ENCODE measurements at places on chromosomes 7 and 10.

DNA sequence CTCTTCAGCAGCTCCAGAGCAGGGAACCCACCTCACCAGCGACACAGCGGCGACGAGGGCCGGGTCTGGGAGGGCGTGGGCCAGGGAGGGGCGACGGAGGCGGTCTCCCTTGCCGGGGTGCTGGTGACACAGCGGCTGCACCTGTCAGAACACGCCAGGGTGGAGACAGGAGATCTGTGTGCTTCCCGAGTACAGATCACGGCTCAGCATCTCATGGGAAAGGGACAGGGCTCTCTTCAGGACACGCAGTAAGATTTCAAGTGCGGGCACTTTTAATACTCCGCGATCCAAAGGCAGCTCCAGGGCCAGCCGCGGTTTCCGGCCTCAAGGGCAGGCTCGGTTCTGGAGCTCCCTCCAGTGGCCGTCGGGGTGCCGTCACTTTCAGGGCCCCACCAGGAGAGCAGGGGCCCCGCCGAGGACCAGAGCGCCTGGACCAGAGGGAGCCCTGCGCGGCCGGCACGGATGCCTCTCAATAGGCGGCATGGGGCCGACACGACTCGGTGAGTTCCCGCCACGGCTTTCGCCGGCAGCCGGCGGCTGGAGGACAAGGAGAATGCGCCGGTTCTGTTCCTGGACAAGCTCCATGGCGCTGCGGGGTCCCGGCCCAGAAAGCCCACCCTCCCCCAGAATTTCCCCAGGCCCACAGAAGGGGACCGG is 21.4 kb downstream of the GPR146 start:
- DNase-seq, result peak; percentile 75

DNA sequence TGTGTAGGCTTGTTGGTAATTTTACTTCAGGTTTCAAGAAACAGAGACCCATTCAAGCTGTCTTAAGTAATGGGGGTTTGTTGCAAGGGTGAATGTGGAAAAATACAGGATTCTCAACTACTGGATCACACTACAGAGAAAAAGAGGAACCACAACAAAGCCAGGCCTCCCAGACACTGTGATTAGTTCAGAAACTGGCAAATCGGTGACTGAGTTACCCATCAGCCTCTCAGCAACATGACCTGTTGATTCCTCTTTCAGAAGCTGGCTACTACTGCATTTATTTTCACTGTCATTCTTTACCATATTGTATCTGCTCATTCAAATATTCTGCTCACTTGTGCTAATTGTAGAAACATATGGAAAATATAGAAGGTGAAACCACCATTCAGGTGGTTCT is 16.0 kb downstream of the CCDC71L start:
- no peak for DNase-seq

- DNase-seq, result no peak
These were observed 836 bp downstream of the DPYSL4 start for GRCh38 chr10:132187430-132188138.

- DNase-seq, result no peak
These were observed 69.9 kb upstream of the PTPRZ1 start for GRCh38 chr7:121803039-121803438.

DNA sequence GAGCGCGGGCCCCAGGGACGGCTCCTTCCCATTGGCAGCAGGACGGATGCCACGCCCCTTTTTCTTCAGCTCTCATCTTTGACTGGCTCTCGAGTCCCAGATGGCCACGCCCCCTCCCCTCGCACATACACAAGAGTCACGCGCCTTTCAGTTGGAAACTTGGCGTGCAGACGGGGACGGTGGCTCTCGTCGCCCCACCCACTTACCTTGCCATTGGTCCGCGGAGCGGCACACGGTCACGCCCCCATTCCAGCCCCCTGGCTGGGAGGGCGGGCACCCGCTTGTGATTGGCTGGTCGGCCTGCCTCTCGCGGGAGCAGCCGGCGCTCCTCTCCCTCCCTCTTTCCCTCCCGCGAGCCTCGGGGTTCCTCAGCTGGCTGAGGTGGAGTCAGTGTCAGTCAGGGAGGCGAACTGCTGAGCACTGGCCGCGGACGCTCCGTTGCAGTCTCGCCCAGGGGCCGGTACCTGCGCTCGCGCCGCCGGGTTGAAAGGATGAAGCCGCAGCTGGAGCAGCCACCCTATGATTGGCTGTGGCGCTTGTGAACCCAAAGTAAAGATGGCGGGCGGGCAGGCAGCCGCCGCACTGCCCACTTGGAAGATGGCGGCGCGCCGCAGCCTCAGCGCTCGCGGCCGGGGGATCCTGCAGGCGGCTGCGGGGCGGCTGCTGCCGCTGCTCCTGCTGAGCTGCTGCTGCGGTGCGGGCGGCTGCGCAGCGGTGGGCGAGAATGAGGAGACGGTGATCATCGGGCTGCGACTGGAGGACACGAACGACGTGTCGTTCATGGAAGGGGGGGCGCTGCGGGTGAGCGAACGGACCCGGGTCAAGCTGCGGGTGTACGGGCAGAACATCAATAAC is at the start of gene CNNM2:
CNNM2 (plus strand) TSS at position 333 of the 855 bp plus-strand sequence; CDS start at position 520, 187 bp downstream.
- peak; percentile 99 for DNase-seq

GRCh38 chr7:70789481-70790214 is 342.3 kb upstream of the GALNT17 start:
- DNase-seq, result no peak

- DNase-seq, result no peak
These were observed 262.0 kb downstream of the ADRA2A start for GRCh38 chr10:111338805-111339204.

DNA sequence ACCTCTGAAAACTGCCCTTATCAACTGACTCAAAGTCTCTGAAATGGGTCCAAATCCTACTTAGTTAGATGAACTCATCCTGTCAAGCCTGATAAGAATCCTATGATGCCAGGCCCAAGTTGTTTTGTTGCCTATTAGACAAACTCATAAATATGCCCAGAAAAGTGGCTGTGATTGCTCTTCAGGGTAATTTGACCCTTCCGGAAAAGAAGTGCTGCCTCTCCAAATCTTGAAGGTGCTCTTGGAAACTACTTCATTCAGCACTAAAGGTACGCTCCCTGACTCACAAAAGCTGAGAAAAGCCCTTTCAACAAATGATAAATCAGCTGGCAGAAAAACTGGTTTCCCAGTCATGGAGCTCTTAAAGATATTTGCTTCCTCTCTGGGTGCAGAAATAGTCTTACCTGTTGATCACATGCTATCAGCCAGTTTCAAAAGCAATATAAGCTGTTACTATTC is 6.7 kb downstream of the IFIT5 start:
- no peak for DNase-seq

DNA sequence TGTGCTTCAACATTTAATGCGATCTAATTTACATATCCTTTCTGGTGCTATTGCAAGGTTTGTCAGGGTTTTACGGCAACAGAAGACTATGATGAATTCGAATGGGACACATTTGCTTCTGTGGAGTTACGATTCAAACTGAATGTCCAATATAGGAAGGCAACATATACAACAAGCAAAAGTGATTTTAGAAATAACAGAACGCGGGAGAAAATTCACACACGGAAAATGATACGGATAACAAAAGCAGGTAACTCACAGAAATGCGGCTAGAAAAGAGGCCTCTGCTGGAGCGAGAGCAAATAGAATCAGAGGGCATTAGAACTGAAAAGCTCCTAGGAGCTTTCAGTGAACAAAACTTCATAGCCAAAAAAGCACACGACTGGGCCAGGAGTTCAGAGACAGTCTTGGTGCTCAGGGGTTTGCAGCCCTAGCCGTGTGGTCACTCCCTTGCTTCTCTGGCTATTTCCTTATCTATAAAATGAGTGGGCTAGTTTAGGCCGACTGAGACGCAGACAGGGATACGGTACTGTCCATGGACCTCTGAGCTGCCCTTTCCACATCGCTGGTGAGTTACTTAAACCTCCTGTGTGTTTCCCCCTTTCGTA is 557 bp upstream of the TAX1BP1 start:
- DNase-seq, result no peak

GRCh38 chr7:95467912-95468607 is 17.7 kb upstream of the ASB4 start:
- DNase-seq, result no peak

DNA sequence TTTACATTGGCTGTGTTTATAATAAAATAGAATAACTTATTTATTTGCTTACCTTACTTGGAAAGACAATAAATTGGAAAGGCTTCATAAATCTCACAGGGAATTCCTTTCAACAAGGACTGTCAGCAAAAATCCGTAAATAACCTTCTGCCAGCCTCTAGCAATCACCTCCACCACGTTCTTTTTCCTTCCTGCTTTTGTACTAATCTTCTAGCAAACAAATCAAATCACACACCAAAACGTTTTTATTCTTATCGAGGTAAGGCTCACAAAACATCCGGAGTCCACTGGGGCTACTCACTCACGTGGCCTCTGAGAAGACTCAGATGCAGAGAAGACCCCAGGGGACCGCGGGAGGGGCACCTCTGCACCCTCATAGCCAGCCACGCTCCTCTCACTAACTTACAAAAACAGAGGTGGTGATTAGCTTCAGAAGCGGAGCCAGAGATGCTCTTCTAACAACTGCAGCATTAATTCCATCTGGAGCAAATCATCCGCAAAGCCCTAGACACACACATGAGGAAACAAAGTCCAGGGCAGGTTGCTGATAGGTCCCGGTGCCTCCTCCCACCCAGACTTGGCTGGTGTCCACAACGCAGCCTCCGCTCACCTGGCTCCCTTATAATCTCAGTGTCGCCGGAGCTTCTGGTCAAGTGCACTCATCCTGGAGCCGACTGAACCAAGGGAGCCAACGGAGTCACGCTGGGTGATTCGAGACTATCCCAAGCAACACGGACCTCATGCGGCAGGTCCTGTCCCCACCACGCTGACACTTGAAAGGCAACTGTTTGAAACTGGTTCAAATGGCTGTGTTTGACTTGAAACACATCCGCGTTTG is 22.5 kb downstream of the CTBP2 start:
- no peak for DNase-seq

DNA sequence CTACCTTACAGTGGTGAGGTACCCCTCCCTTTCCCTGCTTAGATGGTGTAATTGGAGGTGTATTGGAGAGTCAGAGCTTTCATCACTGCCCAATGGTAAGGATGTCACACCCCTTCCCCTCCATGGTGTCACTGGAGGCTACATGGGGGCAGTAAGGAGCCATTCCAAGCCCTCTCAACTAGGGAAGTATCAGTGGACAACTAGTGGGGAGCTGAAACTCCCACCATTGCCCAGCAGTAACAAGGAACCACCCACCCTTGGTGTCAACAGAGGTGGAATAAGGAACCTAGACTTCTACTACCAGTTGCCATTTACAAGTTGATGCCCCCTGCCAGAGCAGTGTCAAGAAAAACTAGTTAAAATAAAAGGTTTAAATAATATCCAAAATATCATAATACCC is 2.8 kb upstream of the HIBADH start:
- DNase-seq, result no peak

DNA sequence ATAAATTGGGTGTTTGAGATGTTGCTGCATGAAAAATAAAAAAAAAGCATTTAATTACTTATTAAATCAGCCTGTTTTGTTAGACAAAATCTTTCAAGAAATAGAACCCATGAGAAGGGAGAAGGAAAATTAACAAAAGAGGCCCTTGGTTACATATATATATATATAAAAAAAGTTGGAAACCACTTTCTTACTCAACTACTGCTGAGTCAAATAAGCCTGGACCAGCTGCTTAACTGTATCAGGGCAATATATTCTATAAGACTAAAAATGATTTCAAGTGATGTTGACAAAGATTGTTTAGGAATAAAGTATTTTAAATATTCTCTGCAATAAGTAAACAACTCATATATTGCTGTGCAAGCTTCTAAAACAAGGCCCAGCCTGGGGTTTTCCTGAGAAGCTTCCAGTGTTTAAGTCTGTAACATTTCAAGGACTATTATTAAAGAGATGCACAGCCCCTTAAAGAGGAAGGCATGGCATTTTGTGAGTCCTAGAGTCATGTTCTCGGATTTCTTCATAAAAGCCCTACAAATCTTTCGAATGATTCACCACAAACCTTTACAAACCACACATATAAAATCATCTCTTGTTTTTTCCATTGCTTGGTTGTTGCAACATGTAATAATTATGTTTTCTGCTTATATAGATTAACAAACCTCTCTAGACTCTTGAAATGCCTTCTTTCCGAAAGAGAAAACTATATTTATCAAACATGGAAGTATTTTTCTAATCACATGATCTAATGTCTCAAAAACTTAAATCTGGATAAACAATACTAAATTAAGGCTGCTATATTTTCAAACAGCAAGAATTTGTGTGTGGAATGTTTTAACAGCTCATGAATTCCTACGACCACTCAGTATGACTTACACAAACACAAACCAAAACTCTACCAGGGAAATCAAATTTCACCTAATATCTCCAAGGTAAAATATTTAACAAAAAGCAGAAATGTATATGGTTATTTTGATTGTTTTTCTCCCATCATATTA is 14.3 kb downstream of the JAZF1 start:
- DNase-seq, result no peak

DNA sequence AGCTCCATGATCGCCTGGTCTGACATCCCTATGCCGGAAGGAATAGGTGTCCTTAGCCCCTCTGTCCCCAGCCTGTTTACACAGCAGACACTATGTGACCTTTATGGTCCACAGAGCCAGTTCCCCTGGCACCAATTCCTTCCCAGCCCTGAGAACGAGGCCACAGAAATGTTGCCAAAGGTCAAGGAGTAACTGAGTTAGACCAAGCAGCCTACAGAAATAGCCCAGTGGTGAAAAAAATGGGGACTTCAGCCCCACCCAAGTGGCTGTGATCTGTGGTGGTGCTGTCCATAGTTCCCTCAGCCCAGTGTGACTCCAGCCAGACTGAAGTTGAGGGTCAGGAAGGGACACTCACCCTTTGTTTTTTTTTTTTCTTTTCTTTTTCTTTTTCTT is 2.5 kb downstream of the PGAM2 start:
- DNase-seq, result no peak

GRCh38 chr7:55552320-55553023 is 19.8 kb downstream of the VOPP1 start:
- DNase-seq, result no peak

GRCh38 chr10:31062856-31063255 is 31.2 kb upstream of the ZNF438 start:
- no peak for DNase-seq

GRCh38 chr10:104811166-104811565 is 170.1 kb downstream of the SORCS3 start:
- no peak for DNase-seq

- DNase-seq, result no peak
These were observed 144.0 kb downstream of the RPS24 start for GRCh38 chr10:78177491-78178185.

GRCh38 chr10:68655620-68656126 is 65.4 kb upstream of the CCAR1 start:
- no peak for DNase-seq

All from T-helper 2 cell (primary cell).